ENCODE measurements at places on chromosomes 2 and 18.

DNA sequence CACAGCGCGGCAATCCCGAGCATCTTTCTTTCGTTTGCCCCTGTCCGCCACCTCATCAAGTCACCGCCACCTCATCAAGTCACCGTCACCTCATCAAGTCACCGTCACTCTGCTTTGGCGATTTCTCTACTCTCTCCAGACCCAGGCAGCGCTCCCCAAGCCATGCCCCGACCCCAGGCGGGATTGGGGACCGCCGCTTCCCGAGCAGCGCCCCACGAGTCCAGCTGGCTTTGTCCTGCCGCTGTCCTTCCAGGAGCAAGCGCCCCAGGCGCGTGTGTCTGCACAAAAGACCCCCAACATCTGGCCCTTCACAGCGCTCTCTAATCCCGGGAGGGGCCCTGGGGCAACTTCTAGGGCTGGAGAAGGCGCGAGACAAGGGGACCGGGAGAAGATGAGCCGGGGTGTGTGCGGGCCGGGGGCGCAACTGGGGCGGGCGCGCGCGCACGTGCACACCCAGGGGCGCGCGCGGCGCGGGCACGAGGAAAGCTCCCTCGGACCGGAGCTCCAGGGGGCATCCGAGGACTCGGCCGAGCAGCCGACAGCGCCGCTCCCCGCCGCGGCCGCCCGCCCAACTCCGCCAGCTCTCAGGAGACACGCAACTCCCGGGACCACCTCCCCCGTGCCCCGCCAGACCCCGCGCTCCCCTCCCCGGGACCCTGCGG is 633 bp upstream of the RNF152 start:
- DNase-seq: peak; percentile 23

- DNase-seq: no peak
These were observed 1530.9 kb upstream of the LRRTM1 start for GRCh38 chr2:81835321-81836000.

GRCh38 chr2:181444654-181445053 is 12.5 kb upstream of the ITGA4 start:
- no peak for DNase-seq

- no peak for DNase-seq
These were observed 48.8 kb downstream of the MSH2 start for GRCh38 chr2:47451790-47452189.

DNA sequence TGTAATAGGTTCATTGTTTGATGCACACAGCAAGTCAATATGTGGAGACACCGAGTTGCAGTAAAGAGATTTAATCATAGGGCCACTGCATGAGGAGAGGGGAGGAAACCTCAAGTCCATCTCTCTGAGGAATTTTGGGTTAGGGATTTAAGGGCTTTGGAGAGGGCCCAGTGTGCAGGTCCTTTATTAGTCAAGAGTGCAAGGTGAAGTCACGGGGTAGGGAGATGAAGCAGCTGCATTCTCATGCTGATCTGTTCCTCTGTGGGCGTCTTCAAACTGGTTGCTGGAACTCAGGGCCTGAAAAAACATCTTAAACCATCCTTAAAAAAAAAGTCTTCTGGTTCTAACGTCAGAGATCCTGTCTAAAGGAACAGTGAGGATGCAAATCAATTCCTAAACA is 131.6 kb downstream of the NXPH2 start:
- DNase-seq: no peak

DNA sequence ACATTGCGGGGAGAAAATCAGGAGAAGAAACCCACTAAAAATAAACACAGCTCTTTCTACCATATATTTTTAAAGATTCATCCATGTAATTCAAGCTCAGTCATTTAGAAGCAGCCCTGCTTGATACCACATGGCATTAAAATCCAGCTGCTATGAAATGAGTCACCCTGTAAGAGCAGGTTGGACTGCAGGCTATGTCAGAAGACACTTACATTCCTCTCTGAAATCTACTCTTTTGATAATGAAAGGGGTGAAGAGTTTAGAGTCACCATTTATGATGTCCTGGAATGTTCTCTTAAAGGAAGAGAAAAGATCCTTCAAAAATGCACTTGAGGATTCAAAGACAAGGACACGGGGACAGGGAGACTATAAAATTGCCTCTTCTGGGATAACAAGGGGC is 100.6 kb upstream of the APCDD1 start:
- DNase-seq: no peak

GRCh38 chr2:7803515-7803914 is 878.3 kb upstream of the ID2 start:
- DNase-seq: no peak

DNA sequence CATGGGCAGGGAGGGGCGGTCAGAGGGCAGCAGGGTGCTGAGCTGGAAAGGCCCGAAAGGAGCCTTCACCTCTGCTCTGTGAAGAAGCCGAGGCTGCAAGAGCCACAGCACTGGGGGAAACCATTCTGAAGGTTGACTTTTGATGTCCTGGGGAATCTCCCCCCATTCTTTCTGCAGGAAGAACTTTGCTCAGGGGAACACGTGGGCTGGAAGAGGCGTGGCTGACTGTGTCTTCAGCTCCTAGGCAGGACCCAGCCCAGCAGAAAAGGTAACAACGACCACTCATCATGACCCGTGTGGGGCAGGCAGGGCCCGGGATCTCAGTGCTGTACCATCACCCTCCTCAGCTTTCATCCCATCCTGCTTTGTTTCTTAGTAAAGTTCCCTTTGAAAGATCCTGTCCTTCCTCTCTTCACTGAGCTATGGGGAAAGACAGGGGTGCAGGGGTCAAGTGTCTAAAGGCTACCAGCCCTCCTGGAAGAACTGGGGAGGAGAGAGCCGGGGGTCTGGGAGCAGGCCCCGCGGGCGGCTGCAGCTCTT is 312.7 kb downstream of the CELF4 start:
- no peak for DNase-seq

DNA sequence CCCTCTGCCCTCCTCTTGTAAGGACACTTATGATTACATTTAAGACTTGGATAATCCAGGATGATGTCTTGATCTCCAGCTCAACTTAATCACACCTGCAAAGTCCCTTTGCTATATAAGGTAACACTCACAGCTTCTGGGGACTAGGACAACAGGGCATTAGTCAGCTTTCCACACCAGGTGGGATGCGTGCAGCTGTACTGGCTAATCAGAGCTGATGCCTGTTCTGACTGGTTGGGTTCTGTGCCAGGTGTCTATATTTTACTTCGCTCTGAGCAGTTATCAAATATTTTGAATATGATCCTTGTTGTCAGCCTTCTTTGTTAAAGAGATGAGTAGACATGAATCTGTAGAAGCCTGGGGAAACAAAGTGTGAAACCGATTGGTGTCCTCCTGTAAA is 115.5 kb upstream of the ATP8B1 start:
- no peak for DNase-seq

GRCh38 chr2:27814758-27815157 is 43.2 kb downstream of the MRPL33 start:
- no peak for DNase-seq

GRCh38 chr2:215698566-215698965 is 262.7 kb upstream of the FN1 start:
- no peak for DNase-seq

DNA sequence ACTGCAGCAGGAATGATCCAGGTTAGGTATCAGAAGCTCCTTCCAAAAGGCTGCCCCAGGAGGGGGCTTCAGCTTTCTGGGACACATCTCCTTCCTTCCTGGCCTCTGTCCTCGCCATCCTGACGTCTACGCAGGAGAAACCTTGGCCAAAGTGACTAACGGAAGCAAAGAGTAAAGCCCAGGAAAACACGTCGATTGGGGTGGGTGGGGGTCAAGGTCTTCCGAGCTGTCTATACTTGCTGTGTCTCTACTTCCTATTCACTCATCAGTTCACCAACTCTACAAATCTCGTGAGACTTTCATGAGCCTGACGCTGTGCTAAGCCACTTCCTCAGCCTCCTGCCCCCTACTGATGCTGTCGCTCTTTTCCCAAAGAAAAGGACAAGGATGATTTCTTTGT is 212.6 kb downstream of the TNS1 start:
- peak; percentile 5 for DNase-seq

- DNase-seq: no peak
These were observed 398 bp downstream of the CRYBA2 start for GRCh38 chr2:218992703-218993344.

- DNase-seq: no peak
These were observed 5.1 kb upstream of the PROM2 start for GRCh38 chr2:95269036-95269680.

DNA sequence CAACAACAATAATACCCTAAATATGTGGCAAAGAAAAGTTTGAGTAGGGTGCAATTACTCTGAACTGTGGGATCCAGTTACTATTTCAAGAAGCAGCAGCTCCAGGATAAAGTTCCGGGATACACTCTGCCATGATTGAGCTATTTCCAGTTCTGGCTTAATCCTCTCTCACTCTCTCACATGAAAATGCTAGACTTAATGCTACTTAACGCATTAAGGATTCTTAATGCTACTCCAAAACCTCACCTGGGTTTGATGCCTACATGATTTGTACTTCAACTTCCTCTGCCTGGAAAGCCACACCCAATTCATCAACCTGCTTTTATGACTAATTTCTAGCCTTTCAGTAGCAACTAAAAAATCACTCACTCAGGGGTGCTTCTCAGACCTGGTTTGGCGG is 151.1 kb upstream of the HNMT start:
- DNase-seq: no peak

DNA sequence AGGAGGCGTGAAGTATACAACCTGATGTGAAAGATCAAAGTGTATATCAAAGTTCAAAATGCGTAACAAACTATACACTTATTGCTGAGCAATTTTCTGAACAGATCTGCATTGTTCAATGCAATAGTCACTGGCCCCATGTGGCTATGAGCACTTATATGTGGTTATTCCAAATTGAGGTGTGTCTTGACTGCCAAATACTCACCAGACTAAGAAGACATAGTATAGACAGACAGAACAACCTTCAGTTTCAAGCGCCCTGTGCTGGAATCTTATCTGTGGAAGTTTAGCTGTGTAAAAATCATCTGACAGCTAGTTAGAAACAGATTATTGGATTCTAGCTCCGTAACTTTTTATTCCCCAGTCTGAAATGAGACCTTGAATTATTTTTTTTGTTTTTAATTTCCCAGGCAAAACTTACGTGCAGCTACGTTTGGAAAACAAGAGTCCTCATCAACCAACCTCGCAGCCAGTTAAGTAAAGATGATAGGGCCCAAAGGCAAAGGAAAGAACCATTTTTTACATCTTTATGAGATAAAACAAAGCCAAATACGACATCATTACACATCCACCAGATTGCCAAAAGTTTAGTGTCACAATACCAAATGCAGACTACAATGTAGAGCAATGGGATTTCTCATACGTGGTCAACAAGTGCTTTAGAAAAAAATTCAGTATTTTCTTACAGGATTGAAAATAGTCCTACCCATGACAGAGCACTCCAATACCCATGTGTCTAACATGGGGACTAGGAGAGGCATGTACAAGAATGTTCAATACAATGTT is 37.2 kb downstream of the MBOAT2 start:
- no peak for DNase-seq

DNA sequence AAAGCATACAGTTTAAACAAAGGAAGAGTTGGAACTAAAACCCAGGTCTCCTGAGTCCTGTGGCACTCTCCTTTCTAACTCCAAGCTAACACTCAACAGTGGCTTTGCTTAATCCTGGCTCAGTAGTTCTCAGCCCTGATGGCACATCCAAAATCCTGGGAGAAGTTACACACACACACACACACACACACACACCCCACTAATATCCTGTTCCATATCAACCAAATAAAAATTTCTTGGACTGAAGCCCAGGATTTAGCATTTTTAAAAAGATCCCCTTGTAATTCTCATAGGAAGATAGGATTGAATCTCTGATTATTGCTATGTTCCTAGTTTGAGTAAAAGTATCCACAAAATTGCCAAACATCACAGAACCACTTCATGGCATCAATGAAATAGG is 136.1 kb upstream of the RIOK3 start:
- DNase-seq: no peak

DNA sequence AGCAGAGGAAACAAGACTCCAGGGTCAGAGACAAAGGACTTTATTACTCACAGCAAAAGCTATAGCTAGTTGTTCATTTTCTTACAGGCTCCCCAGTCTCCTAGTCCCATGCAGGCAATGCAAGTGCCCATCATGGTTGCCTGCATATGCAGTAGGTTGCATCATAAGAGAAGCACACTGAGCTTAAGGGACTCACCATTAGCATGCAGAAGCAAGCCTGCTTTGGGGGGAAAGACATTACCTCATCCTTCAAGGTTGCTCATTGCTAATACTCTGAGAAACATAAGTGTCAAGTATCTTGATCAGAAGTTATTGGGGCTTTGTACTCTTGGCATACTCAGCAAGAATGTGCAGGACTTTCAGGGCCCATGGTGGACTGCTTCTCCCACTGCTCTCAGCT is 114.6 kb upstream of the CCDC68 start:
- no peak for DNase-seq

- no peak for DNase-seq
These were observed 1.8 kb downstream of the IL18RAP start for GRCh38 chr2:102424754-102425153.

- DNase-seq: no peak
These were observed 371.3 kb upstream of the TNP1 start for GRCh38 chr2:217231212-217231611.

GRCh38 chr18:48300463-48300961 is 108.7 kb downstream of the ZBTB7C start:
- no peak for DNase-seq

GRCh38 chr2:36480636-36481035 is 117.3 kb downstream of the FEZ2 start:
- no peak for DNase-seq

DNA sequence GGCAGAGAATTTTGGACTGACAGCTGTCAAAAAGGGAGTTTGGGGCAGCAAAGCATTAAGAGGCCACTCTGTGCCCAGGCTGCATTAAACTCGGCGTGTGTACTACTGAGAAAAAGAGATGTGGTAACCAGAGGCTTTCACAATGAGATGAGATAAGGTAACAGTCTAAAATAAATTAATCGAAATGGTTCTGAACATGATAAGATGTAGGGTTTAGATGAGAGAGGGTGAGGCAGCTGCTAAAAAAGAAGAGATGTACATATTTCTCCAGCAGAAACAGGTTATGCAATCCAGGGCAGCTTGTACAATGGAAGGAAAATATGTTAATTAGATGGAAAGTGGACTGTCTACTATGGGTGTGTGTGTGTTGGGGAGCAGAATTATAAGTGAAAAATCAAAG is 39.2 kb upstream of the ACTR3 start:
- DNase-seq: no peak

DNA sequence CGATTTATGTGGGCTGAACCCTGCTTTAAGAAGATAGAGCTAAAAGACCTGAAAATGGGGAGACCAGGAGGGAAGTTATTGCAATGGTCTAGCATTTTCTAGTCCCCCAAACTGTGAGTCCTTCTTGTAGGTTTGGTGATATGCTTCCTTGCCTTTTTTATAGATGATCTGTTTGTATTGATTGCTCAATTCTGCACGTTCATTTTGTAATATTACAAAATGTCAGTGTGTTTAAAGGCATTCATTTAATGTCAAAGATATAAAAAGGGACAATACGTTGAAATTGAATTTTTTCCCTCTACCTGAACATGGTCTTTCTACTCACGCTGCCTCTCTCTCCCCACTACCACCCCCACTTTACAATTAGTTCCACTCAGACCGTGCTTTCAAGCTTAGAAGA is 5.6 kb upstream of the FIGN start:
- no peak for DNase-seq

Data from T-helper 2 cell treated with Interferon-gamma antibody and Interleukin-4, amounts not matched to agents 5 μg/mL and 100 μg/mL, for 36 hours (primary cell).